ENCODE measurements at places on chromosomes 1 and 21.

- no peak for DNase-seq
Measured at GRCh38 chr1:115951560-115951959, 24.8 kb upstream of the SLC22A15 start.

GRCh38 chr1:62368989-62369388, 49.8 kb upstream of the KANK4 start:
- DNase-seq = no peak

DNA sequence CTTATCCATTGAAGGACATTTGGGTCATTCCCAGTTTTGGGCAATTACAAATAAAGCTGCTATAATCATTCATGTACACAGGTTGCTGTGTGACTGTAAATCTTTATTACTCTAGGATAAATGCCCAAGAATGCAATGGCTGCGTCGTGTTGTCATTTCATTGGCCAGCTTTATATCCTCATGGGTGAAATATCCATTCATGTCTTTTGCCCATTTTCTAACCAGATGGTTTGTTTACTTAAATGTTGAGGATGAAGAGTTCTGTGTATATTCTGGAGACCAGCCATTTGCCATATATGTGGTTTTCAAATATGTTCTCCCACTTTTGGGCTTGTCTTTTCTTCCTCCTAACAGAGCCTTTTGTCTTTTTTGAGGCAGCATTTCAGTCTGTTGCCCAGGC, 25.3 kb downstream of the TRIM11 start:
- no peak for DNase-seq

DNA sequence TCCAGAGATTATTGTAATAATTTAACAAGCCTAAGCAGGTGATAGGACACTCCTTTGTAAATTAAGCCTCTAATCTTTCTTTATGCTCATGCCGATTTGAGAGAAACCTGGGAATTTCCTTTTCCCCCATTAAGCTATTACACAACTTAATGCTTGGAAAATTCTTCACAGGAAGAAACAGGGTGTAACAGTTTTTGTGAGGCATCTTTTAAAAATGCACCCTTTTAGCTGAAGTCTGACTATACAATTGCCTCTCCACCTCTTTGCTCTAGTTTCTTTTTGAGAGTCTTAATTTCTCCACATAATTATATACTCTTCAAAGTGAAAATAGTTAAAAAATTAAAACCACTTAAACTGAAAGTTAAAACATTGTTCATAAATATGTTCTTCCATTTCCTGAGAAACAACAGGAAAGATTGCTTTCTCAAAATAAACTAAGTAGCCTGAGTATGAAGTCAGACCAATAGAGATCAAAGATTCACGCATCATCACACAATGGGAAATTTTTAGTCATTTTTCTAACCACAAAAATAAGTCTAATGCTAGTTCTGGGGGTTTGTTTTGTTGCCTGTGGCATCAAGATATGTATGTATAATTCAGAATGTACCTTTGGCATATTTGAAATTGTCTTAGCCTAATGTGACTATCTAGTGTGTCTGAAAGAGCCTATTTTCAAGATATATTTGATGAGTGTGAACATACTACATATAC, 34.7 kb downstream of the LRRC8D start:
- DNase-seq = no peak

GRCh38 chr1:164380893-164381292, 178.1 kb upstream of the PBX1 start:
- no peak for DNase-seq

DNA sequence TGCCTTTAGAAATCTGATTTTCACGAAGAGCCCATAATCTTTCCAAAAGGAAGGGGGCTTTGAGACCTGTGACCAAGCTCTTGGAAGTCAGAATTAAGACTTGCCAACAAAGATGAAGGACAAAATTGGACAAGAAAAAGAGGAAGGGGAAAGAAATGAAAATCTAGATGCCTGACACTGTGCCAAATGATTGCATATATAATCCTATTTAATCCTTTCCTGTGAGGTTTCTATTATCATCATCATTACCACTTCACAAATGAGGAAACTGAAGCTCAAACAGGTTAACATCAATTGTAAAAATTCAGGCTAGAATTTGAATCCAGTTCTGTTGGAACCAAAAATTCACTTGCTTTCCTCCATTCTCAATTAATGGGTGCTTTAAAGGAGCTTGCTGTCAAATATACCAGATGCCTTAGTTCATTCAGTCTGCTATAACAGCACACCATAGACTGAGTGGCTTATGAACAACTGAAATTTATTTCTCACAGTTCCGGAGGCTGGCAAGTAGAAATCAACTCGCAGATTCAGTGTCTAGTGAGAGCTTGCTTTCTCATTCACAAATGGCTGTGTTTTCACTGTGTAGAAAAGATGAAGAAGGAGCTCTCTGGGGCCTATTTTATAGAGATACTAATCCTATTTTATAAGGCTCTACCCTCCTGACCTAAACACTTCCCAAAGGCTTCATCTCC, 197.5 kb upstream of the ST6GALNAC5 start:
- no peak for DNase-seq

DNA sequence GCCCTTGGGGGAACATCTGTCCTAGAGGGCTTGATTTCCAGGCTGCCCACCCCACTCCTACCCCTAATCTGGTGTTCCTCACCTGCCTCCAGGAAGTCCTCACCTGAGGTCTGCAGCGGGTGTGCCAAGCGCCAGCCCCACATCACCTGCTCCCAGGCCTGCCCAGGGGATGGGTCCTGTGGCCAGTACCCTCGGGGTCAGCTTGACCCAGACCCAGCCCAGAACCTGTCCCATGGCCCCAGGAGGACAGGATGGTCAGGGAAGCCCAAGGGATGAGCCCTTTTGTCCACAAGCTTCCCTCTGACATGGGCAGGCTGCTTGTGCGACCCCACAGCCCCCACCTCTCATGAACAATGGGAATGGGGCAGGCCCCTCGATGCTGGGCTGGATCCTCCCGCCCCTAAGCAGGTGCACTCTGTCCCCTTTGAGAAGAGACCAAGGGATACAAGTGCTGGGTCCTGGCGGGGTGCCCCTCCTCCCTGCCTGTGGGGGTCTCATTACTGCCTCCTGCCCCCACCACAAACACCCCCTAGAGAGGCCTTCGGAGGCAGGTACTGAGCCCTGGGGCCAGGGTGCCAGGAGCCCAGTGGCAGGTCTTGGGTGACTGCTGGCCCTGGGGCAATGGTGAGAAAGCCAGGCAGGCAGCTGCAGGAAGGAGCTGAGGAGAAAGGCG, 3.2 kb downstream of the MIB2 start:
- DNase-seq = no peak

GRCh38 chr1:244800821-244801220, 34.6 kb upstream of the COX20 start:
- no peak for DNase-seq

DNA sequence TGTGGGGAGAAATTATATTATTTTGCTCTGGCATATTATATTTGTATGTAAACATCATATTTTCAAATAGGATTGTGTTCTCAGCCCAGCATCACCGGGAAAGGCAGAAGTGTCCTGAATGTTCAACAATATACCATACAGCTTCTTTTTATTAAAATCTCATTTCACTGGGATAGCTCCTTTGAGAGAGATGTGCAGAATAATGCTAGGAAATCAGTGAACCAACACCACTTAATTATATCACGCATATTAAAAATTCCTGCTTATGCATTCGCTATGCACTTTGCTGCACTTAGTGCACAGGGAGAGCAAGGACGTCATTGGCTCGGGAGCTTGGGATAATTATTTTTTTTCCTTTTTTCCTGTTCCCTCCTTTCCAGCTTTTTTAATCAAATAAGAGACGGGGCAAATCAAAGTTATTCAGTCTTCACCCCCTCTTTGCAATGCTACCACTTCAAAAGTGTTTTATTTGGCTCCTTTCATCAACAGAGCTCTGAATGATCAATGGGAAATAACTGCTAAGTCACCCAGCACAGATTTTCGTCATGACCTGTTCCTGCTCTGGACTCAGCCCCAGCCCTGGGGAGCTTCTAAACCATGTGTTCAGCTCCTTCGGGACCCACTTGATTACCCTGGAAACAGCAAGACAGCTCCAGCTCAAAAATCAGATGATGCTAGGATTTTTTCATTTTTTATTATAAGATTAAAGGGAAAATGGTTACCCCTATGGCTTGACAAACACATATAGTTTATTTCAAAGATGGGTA, 165.5 kb upstream of the DUSP10 start:
- DNase-seq = no peak

- DNase-seq = no peak
Measured at GRCh38 chr21:35120631-35121180, 71.6 kb upstream of the RUNX1 start.

DNA sequence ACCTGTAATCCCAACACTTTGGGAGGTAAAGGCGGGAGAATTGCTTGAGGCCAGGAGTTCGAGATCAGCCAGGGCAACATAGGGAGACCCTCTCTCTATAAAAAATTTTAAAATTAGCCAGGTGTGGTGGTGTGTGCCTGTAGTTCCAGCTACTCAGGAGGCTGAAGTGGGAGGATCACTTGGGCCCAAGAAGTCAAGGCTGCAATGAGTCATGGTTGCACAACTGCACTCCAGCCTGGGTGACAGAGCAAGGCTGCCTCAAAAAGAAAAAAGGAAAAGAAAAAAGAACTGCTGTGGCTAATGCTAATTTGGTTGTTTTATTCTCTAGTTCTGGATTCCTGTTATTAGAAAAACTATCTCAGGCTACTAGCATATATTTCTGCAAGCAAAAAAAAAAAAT, 29.8 kb downstream of the DBT start:
- no peak for DNase-seq

GRCh38 chr1:225280563-225280962, 147.3 kb downstream of the LBR start:
- DNase-seq = no peak

- no peak for DNase-seq
Measured at GRCh38 chr1:229268505-229268904, 2.4 kb upstream of the RAB4A start.

- DNase-seq = no peak
Measured at GRCh38 chr1:213159376-213159775, 108.3 kb downstream of the RPS6KC1 start.

DNA sequence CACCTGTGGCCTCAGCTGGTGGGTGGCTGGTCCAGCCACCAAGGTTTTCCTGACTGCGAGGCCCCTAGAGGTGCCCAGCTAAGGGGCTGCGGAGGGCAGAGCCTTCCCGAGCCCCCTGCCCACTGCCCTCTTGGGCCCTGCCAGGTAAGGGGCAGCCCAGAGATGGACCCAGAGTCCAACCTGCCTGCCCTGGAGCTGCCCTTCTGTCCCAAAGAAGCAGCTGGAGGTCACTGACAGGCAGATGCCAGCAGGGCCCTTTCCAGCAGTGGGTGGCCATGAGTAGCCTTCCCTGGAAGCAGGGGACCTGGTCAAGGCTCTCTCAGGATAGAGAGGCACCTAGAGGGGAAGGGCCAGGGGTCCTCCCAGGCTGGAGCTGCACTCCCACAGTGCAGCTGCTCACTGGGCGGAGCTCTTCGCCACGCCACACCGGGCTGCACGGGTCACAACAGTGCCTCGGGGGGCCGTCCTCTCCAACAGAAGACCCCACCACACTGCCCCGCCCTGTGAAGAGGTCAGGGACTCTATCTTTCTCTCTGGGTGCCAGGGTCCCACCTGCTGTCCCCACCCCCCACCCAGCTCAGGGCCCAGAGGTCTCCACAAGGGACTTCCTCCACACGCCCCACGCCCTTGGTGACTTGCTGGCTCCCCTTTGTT, 10.9 kb upstream of the GNB1 start:
- DNase-seq = no peak

DNA sequence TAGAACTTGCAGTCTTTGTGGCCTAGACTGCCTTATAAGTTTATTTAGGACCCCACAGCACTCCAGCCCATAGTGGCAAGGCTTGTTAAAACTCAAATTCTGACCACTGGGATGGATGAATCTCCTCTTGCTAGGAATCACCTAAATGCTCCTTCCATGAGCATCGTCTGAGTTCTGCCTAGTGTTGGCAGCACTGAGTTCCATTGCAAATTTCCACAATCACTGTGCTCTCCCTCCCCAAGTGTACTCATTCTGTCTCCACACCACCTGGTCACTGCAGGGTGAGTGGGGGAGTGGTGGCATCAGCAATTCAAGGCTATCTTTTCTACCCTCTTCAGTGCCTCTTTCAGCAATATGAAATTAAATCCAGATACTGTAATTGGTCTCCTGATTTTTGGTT, 46.7 kb upstream of the PTBP2 start:
- DNase-seq = no peak

DNA sequence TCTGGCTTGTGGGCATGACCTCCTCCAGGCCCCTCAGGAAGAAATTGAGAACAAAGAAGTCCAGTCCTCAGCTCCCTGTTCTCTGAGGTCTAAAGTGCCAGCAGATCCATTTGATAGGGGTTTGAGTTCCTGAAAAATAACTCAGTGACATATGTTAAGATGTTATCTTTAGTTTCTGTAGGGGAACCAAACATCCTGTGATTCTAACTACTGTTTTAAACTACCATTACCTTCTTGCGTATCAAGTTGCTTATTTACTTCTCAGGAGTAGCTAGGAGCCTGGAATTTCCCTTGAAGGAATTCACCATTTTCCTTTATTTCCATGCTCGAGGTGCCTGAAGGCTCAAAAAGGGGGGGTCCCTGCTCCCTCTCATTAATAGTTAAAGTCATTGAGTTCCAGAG, 18.8 kb upstream of the LIN9 start:
- DNase-seq = no peak

DNA sequence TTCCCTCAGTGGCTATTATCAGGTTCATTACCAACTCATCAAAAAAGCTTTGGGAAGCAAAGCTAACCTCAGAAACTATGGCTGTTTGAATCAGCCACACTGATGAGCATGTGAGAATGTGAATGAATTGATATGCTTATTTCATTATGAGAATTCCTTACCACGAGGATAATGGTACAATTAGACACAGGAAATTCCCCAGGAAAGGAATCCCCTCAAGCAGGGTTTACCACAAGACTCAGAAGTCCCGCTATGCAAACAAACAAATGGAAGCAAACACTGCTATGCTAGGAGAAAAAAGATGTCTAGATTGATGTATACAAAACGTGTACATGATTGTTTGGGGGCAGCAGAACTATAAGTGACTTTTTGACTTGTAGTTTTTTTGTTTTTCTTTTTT, 205.0 kb downstream of the HMCN1 start:
- peak; percentile 7 for DNase-seq

DNA sequence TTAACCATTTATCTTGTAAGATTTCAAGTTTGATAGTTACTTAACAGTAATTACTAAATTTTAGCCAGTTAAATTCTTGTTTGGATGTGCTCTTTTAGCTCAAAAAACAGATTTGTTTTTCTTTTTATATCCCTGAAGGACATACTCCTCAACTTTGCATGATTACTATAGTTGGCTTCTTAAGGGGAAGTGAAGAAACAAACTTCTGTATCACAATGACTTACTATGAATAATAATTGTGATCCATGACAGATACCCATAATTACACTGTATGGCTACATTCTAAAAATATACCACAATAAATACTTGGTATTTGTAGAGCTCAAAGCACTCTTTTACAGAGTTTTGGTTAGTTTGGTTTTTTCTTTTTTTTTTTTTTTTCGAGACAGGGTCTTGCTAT, 55.8 kb downstream of the IARS2 start:
- no peak for DNase-seq

DNA sequence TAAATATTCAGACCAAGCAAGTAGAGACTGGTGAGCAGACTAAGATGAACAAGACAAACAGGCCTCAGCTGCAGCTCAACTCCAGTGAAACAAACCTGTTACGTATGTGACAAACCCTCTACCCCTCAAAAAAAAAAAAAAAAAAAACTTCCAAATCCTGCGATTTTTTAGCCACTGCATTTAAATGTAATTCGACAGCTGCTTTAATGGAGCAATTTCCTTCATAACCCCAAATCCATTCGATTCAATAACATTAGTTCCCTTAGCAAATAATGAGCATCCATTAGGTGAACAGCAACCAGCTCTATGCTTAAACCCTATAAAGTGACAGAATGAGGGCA, 31.1 kb downstream of the SIPA1L2 start:
- no peak for DNase-seq

GRCh38 chr1:150061632-150062101, 5.9 kb upstream of the VPS45 start:
- DNase-seq = peak; percentile 82

Data from AG04450 (cell line).